ENCODE measurements at places on chromosomes 11 and 22. TPM values are rescaled to one million over a fixed set of nuclear protein-coding genes. Genes with fewer than 3 reads are reported as not detected.
A peak's percentile ranks its signal among the peaks of the same experiment; 100 is the strongest.

The SPI1 gene
- 7.5 TPM for total RNA-seq

The MTFP1 gene
- total RNA-seq, result 38.8 TPM

The APOBEC3H gene
- total RNA-seq, result 1.3 TPM

The DDX25 gene
- total RNA-seq, result not detected

- no peaks in the 10 kb centered on the region for H3K36me3 ChIP-seq
- peaks cover under 1% of the 10 kb centered on the region for H3K27me3 ChIP-seq
- H3K4me1 ChIP-seq, result no peaks in the 10 kb centered on the region
- H3K27ac ChIP-seq, result peak overlapping the region; percentile 37
These were observed 16.6 kb downstream of the RTN4RL2 start for GRCh38 chr11:57476757-57477506.

GRCh38 chr22:46998331-46998730 is 235.9 kb downstream of the TBC1D22A start:
- H3K36me3 ChIP-seq, result no peaks in the 10 kb centered on the region
- no peak for DNase-seq
- no peaks in the 10 kb centered on the region for H3K27me3 ChIP-seq
- no peak overlapping the region for H3K4me3 ChIP-seq

GRCh38 chr11:128135451-128135850 is 451.9 kb downstream of the ETS1 start:
- peaks cover 20% of the 10 kb centered on the region for H3K4me1 ChIP-seq
- H3K4me3 ChIP-seq, result no peak overlapping the region
- no peaks in the 10 kb centered on the region for H3K27me3 ChIP-seq
- DNase-seq, result no peak
- H3K36me3 ChIP-seq, result no peaks in the 10 kb centered on the region

DNA sequence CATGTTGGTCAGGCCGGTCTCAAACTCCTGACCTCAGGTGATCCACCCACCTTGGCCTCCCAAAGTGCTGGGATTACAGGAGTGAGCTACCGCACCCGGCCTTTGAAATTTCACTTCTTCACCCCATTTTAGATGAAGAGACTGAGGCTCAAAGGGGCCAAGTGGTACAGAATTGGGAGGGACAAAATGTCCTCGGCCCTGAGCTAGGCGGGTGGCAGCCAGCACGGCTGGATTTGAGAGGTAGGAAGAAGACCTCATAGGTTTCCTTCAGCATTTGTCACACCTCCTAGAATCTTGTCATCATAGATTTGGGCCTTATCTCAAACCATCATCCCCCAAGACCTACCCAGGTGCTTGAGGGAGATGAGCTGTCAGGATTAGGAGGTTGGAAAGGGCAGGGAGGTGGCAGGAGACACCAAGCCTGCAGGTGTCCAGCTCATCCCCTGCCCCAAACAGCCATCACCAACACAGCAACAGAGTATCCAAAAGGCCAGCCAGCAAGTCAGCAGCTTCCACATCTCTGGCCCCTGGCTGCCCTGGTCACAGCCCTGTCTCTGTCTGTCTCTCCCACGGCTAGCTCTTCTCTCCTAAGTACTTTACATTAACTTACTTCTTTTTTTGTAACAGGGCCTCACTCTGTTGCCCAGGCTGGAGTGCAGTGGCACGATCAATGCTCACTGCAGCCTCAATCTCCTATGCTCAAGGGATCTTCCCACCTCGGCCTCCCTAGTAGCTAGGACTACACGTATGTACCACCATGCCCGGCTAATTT is 11.2 kb upstream of the TMPRSS6 start:
- no peaks in the 10 kb centered on the region for H3K36me3 ChIP-seq
- no peak overlapping the region for H3K4me3 ChIP-seq

Measured in right atrium auricular region (tissue), 2 donors.